ENCODE measurements at places on chromosomes 5 and 9.

GRCh38 chr9:110828264-110828663 lies 159.7 kb downstream of the MUSK start:
- DNase-seq = no peak

GRCh38 chr5:29822521-29822920 lies 1371.0 kb upstream of the CDH6 start:
- DNase-seq = no peak

DNA sequence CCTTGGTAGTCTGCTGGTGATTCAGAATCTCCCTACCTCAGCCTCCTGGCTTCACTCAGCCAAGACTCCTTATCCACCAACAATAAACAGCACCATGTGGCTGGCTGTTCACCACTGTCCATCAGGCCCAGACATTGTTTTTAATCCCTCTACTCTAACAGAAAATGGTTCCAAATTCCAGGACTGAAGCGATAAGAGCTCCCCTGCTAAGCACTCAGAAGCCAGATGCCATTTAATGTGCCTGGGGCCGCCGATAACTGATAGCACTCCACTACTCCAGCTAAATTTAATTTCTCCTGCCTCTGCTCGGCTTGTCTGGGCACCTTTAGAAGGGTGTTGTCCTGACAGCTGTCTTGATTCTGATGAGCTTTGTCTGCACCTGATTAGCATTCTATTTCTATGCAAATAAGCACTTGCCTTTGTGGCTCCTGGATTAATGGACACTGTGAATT lies 47.1 kb downstream of the ZNF622 start:
- DNase-seq = no peak

- DNase-seq = no peak
Observed at GRCh38 chr9:36818965-36819870, 214.8 kb downstream of the PAX5 start.

DNA sequence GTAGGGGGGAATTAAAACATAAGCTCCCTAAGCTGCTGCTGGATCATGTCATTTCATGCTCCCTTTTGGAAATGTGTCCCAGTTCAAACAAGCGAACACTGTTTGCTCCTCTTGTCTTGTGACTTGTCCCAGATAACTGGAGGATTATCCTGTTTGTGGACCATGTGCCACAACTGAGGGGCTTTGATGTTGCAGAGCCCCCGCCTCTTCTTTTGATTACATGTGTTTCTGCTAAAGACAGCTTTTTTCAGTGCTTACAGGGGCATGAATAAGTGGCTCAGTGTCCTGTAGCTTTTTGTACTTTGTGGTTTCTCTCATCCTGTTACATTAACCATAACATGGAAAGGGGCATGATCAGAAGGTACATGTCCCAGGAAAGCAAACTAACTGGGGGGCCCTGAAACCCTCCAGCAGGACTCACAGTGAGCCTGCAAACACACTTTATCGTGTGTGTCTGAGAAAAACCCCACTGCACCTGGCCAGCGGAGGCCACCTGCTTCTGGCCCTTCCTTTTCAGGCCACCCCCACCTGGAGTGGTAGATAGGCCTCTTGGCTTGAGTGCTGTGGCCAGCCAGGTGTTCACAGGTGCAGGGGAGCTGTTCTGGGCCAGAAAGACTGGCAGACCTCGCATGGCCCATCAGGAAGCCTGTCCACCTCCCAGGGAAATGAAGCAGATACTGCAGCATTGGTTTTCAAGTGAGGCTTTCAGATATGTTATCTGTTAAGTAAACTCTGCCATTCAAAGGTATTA lies 285.6 kb downstream of the FANCC start:
- DNase-seq = no peak
